ENCODE measurements at places on chromosomes 7 and 10.

GRCh38 chr7:151599401-151600227, 79.9 kb upstream of the RHEB start:
- peak; percentile 74 for DNase-seq

- no peak for DNase-seq
Observed at GRCh38 chr10:117619223-117619622, 76.7 kb downstream of the EMX2 start.

- DNase-seq, result no peak
Observed at GRCh38 chr7:3739983-3740382, 438.9 kb downstream of the SDK1 start.

DNA sequence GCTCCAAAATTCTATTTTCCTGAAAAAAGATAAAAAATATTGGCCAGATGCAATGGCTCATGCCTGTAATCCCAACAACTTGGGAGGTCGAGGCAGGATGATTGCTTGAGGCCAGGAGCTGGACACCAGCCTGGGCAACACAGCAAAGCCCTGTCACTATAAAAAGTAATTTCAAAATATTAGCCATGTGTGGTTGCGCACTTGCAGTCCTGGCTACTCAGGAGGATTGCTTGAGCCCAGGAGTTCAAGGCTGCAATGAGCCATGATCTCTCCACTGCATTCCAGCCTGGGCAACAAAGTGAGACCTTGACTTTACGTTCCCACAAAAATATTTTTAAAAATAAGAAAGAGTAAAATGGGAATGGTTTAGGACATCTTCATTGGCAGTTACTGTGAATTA, 104.1 kb upstream of the AFAP1L2 start:
- DNase-seq, result no peak

DNA sequence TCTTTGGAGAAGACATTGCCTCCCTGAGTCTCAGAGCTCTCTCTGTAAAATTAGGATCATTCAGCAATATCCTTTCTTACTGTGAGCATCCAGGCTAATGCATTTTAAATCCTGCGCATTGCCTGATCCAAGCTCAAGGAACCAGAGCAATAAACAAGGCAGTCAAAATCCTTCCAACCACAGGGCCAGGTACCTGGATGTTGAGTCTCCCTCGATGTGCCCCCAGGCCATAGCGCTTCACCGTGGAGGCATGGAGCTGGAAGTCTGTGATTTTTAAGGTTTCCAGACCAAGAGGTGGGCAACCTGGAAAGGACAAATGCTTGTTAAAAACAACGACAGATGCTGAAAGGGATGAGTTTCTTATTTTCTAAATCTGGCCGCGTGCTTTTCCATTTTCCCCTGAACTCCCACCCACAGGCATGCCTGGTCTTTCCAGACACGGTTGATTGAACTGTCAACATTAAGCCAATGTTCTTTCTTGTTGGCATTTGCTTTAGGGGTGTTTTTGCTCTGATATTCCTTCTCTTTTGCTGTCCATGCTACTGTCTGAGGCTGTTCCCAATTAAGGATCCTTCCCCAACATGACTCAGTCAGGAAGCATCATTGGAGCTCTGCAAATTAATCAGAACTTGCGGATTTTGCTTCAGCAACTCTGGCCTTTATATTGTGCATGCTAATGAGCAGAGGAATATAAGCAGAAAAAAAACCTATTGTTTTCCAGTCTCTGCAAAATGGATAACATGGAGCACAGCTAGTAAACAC, 29.0 kb downstream of the CPXM2 start:
- DNase-seq, result no peak

DNA sequence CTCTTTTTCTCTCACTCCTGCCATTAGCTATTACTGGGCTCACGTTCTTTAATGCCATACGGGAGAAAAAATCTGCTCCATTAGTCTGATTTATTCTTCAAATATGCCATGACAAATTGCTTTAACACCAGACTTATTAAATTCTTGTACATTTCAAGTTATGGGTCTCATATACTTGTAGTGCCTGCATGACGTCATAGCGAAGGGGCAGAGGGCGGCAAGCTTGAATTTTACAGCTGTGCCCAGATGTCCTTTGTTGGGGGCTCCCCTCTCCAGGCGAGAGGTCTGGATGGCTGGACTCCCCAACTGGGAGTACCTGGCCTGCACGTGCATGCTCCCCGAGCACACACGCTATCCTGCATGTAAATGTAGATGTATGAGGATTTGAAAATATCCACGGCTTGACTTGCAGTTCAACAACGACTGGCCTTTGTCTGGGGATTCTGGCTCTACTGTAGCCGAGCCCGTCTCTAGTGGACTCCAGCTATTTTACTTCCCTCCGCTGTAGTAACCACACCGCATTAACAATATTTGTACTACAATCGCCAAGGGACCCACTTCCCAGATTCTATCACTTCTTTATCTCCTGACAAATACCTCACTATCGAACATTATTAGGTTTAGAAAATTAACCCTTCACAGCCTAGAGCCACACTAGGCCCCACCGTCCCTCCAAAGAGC, 79.5 kb downstream of the EBF3 start:
- no peak for DNase-seq

DNA sequence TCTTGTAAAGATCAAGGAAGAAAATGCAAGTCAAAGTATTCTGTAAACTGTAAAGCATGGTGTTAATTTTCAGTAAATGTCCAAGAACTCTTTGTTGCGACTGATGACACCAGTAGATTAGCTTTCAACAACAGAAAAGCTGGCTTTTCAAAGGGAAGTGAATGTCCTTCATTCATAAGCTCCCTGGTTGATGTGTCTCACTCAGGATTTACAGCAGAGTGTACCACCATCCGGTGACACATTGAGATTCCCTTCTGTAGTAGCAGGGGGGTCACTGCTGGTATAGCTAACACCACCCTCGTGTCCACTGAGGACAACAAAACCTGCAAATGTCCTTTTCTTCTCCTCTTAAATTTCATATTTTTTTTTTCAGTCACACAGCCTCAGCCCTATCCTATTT, 253.4 kb downstream of the SORCS1 start:
- DNase-seq, result no peak

DNA sequence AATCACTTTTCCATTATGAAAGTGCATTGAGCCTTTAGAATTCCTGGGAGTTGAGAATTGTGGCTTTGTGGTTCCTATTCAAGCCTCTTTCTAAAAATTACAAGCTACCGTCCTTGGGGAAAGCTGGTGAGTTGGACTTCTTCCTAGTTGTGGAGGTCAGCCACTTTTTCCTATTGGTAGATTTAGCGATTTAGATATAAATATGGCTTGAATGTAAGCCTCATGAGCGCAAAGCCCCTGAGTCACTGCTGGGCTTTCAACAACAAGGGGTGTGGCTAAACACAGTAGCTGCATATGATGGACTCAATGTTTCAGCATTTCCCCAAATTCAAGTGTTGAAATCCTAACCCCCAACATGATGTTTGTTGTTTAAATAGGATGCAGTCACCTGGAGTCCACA, 150.0 kb upstream of the IGFBP3 start:
- peak; percentile 25 for DNase-seq

DNA sequence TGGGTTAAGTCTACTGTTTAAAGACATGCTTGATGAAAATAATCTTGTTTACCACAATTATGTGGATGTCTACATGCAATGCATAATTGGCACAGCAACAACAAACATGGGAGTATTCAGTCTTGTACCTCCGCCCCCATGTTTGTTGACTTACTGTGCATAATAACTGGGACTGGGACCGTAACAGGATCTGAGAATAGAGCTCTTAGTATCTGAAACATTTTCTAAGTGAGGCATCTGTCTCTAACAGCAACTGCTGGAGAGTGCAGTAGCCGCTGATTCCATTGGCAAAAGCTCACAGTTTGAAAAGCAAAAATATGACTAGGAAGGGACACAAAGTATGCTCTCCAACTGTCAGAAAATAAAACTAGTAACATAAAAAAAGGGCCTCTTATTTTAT, 61.6 kb downstream of the ENO4 start:
- DNase-seq, result no peak

DNA sequence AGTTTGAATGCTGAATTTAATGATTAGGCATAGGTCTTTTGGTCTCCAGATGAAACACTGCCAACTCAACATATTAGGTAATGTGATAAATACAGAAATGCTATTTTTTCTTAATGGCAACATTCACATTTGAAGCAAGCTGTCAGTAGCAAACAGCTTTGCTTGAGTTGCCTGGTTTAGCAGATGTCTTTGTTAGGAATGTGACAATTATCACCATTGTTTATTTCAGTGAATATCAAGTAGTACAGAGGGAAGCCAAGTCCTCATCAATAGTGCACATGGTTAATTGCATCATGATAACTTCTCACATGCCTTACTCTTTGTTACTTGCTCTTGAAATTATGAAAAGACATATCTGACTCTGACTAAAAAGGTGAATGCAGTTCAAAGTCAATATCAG, 23.7 kb upstream of the SEPTIN7 start:
- DNase-seq, result no peak

DNA sequence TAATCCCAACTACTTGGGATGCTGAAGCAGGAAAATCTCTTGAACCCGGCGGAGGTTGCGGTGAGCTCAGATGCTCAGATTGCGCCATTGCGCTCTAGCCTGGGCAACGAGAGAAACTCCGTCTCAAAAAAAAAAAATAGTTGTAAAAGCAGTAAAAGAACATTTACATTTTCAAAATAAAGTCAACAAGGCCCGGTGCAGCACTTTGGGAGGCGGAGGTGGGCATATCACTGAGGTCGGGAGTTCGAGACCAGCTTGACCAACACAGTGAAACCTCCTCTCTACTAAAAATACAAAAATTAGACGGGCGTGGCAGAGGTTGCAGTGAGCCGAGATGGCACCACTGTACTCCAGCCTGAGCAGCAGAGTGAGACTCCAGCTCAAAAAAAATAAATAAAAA, 4.0 kb downstream of the CCAR1 start:
- no peak for DNase-seq

GRCh38 chr10:71342573-71343391, 23.7 kb downstream of the SLC29A3 start:
- DNase-seq, result no peak

DNA sequence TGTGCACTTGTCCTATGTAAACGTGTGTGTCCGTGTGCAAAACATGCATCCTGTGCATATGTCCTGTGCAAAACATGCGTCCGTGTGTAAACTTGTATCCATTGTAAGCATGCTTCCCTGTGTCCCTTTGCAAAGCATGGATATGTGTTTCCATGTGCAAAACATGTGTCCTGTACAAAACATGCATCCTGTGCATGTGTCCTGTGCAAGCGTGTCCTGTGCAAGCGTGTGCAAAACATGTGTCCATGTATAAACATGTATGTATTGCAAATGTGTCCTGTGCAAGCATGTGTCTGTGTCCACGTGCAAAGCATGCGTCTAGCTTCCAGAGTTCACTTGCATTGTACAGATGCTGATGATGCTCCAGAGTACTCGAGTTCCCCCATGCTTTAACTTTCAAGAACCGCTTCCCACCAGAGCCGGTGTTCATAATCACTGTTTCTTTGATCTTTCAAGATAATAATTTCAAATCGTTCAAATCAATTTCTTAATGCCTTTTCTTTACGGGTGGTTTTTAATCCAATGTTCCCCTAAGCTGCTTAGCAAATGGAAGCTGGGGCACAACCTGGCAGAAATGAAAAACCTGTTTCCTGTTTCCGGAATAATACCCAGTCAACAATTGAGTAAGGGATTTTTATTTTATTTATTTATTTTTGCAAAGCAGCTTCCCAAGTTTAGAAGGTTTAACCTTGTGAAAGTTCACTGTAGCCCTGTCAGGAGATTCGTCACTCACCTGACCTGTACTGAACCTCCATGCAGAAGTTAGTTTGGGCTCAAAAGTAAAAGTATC, 641 bp upstream of the ASB13 start:
- no peak for DNase-seq

- DNase-seq, result no peak
Observed at GRCh38 chr7:92517631-92518030, 10.7 kb downstream of the PEX1 start.

GRCh38 chr10:3828404-3829155, 43.6 kb upstream of the KLF6 start:
- no peak for DNase-seq

- no peak for DNase-seq
Observed at GRCh38 chr10:95217476-95217875, 23.4 kb downstream of the ACSM6 start.

DNA sequence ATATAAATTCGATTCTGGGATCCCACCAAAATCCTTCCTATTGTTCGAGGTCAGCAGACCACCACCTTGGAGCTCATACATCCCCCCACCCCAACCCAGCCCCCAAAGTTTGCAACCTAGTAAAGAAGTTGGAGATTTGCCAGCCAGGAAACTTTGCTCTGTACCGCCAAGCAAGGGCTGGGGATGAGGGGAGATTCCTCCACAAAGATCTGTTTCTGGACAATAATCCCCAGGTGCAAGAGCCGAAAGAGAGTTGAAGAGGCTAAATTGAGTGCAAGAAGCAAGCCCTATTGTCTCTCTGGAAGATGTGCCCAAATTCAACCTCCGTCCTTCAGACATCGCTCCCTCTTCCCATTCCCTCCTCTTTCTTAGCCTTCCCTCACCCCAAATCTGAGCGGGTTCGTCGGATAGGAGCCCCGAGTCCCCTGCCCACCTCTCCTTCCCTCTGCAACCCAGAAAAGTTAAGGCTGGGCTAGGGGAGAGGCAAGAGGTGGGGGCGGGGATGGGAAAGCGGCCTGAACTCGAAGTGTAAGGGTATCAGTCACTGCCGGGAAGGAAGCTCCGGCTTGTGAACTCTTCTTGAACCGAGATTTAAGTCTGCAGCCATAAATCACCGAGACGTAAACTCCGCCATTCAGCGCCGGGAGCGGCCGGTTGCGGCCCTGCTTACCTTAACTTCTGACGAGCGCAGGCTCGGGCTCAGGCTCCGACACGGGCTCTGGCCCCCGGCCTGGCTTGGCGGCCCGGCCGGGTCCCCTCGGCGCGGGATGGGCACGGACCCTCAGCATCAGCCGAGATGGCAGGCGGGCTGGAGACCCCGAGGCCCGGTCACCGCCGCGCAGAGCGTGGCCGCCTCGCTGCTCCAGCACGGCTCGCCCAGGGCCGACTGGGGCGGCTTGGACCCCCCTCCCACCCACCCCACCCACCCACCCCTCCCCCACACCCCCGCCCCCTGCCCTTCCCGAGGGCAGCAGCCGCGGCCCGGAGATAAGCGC, 10.8 kb upstream of the HOXA2 start:
- DNase-seq, result peak; percentile 90

- no peak for DNase-seq
Observed at GRCh38 chr7:155808549-155809331, 3.5 kb downstream of the SHH start.

DNA sequence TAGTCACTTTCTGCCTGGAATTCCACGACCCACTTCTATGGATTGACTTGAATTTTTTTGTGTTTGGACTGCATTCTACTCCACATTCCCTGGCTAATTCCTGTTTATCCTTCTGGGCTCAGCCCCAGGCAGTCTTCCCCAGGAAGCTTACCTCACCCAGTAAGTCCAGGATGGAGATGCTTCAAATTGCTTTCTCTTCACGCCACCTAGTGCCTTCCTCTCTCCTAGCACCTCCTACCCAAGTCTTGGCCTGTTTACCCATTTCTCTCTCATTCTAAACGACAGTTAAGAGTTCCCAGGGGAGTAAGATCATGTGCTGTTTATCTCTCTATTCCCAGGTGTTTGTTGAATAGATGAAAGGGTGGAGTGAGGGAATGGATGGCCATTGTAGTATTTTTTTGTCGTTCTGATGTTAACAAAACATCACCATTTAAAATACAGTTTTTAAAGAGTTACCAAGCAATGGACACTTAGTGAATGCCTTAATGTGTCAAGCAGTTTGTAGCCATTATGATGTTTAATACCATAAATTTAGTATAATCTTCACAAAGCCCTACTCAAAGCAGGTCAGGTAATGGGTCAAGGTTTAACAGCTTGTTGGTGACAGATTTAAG, 45.5 kb upstream of the TARP start:
- DNase-seq, result peak; percentile 86

Data from H54 (cell line).